ENCODE measurements at places on chromosomes 6 and 20.

DNA sequence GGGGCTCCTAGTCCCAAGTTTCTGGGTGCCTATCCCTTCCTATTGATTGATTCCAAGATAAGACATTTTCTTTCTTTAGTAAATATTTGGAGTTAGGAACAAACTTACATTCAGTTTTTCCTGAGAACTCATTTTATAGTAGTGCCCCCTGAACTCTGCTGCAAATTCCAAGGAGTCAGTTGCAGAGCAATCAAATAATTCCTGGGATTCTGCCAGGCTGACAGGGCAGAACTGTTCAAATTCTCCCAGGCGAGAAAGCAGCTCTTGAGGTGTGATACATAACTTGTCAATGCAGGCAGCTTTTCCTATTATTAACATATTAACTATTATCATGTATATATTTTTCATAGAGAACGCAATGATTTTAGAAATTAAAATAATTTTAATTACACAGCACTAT is 15.9 kb upstream of the ZBTB24 start:
- no peak for DNase-seq

- no peak for DNase-seq
Measured at GRCh38 chr20:25158043-25158442, 37.5 kb upstream of the ENTPD6 start.

GRCh38 chr6:105733556-105734162 is 330.8 kb upstream of the PREP start:
- DNase-seq: peak; percentile 55

- no peak for DNase-seq
Measured at GRCh38 chr20:59469267-59470252, 134.8 kb upstream of the PHACTR3 start.

DNA sequence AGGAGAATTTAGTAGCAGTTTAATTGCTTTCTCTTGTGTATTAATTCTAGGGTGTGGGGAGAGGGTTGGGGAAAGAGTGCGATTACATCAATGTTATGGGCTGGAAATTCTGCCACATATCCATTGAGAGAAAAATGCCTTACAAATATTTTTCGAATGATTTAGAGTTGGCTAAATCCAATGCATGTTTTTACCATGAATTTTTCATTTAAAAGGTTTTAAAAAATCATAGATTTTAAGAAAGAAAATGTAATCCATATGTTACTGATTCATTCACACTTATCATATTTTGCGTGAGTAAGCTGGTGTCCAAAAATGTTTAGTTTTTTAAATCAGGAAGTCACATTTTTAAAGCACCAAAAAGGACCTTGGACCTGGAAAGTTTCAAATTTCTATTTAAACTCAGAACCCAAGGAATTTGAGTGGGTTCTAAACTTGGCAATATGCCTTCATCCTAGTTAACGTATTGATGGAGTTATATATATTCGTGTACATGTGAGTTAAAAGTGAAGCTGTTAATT is 627.4 kb upstream of the CITED2 start:
- no peak for DNase-seq

DNA sequence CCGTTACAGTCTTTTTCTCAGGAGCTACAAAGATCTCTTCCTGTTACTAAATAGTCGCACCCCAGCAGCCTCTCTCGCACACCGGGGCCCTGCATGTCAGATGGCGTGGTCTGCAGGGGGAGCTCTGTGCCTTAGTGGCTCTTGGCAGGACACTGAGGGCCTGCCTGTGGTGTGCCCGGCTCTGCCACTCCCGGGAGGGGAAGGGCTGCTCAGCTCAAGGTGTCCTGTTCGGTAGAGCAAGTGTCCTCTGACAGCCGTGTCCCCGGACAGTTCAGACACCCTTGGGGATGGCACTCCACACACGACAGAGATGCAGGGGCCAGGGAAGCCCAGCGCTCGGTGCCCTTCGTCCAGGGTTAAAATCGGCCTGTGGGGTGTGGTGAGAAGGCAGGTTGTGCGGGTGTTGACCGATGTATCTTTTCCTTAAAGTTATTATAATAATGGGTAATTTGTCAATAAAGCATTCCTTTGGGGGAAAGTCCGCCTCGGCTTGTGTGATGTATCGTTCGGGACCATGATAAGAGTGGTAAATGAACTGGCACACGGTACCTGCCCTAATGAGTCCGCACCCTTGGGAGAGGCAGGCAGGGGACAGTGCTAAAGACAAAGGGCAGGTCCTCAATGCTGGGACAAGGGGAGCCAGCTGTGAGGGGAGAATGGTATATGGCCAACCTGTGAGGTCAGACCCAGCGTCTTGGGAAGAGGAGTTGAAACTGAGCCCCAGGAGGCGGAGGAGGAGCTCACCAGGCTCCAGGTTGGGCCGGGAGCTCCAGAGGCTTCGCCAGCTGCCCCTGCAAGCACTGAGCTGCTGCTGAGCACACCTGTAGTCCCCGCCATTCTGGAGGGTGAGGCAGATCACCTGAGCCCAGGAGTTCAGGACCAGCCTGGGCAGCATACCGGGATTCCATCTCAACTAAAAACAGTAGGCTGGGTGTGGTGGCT is 3.6 kb upstream of the DNAJC5 start:
- DNase-seq: no peak

DNA sequence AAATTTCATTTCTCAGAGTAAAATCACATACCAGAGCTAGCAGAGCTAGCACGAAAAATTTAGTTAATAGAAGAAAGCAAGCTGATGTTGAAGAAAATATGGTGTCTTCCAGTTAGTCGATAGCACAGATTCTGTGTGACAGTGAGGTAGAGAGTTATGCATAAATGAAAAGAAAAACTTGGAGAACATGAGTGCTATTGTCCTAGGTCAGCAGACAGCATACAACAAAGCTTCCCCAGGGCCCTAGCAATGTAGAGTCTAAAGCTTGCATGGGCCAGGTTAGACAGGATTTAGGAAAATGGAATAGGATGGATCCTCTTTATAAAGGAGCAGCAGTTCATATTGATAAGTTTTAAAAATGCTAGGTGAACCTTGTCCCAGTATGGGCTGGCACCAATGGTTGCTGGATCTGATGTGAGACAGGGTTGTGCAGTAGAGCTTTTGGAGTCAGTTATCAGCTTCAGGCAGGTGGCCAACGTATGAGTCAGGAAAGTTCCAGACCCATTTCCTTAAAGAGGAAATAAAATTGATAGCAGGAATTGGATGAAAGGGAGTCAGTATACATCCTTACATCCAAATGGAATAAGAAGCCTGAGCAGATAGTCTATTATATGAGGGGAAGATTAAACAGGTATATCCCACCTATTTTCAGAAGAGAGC is 277.2 kb downstream of the FRK start:
- peak; percentile 43 for DNase-seq

- DNase-seq: peak; percentile 91
Measured at GRCh38 chr20:59835448-59836395, 97.7 kb downstream of the SYCP2 start.

- DNase-seq: no peak
Measured at GRCh38 chr6:109082188-109082577, 12.5 kb downstream of the SESN1 start.

DNA sequence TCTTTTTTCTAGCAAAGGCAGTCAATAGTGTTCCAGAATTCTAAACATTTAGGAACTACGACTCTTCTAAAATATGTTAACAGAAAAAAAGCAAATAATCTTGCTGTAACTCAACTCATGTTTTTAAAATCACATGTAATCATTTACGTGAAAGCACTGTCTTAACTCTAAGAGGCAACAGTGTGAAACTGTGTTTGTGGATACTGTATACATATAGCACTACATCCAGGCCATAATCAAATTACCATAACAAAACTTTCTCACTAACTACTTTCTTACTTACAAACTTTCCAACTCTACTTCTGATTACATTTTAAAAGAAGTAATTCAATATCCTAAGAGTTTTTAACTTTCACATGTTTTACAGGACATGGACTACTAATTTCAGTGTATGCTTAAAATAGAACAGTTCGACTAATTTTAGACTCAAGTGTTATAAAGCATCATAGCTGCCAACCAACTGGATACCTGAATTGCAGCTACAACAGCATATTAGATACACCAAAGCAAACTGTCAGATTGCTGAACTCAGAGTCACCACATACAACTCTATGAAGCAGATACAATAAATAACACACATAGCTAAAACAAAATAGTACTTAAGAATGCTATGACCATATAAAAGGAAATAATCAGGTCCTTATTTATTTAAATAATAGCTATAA is 121.6 kb upstream of the BEND6 start:
- no peak for DNase-seq

- no peak for DNase-seq
Measured at GRCh38 chr20:32564921-32565734, 20.0 kb downstream of the NOL4L start.

DNA sequence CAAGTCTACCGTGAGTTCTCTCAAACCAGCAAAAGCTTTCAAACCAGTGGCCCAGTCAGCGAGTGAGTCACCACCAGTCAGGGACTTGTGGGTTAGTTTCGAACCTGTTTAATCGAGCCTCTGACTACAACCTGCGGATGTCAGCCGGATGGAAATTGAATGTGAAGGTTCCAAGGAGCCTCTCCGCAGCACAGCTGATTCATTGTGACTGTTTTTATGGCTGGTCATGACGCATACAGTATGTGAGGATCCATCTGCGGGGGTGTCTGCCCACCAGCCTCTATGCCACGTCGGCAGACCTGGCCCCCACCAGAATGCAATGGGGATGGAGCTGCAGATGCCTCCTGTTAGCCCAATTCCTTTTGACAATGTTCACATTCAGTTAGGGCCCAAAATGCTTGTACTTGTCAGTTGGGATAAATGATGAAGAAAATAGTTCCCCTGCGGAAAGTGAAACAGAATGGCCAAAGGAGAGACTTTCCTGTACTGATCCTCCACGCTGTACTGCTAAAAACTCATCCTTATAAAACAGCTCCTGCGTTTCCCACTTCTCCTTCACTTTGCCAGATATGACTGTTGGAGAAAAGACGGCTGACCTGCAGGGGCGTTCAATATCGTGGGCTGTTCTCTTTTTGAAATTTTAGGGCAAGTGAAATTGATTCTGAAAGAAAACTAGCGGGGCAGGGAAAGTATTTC is 206.6 kb downstream of the TFAP2B start:
- peak; percentile 97 for DNase-seq

DNA sequence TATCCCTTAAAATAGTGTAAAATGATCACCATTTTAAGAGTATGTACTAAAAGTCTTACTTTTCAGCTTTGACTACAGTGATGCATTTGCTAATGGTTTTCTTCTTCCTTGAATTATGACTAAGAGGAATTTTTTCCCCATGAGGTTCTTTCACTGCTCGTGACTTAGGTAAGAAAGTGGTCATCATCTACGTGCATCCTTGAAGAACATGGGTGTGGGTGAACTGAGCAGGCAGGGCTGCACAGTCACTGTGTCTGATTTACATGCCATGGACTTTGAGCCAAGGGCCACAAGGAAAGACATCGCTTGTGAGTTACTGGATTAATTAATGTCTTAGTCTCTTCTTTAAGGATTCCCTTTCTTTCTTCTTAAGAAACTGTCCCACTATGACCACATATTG is 33.3 kb downstream of the NQO2 start:
- no peak for DNase-seq

DNA sequence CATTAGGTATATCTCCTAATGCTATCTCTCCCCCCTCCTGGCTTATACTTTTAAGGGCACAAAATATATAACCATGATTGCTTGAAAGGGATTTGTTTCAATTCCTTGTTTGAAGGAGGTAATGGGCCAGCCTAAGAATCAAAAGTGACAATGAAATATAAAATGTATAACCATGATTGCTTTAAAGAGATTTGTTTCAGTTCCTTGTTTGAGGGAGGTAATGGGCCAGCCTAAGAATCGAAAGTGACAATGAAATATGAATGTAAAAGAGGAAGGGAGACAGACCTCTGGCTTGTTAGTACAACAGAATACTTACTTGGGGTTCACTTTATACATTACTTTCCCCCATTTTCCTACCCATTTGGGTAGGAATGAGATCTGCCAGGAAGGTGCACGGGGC is 55.5 kb downstream of the FOXC1 start:
- no peak for DNase-seq

- no peak for DNase-seq
Measured at GRCh38 chr20:45938727-45939438, 4.4 kb downstream of the PCIF1 start.

GRCh38 chr20:48538058-48538825 is 289.6 kb downstream of the PREX1 start:
- DNase-seq: peak; percentile 97

DNA sequence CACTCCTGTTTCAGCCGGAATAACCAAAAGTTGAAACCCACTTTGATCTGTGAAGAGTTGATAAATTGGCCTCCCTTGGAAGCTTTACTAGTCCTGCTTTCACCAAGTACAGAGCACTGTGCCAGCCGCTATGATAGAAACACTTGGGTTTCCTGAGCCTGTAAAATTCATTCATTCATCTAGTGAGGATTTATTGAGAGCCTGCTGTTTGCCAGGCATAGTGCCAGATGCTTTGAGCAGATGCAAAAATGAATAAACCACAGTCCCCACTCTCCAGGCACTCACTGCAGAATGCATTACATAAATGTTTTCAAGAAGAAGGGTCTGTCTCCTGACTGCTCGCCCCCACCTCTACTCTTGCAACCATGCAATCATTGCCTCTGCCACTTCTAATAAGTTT is 25.3 kb upstream of the TMEM217 start:
- DNase-seq: no peak

GRCh38 chr20:39800111-39800510 is 838.0 kb downstream of the DHX35 start:
- no peak for DNase-seq

GRCh38 chr6:161658211-161658610 is 384.4 kb upstream of the AGPAT4 start:
- no peak for DNase-seq

- DNase-seq: no peak
Measured at GRCh38 chr20:46663531-46663930, 12.3 kb upstream of the SLC13A3 start.

DNA sequence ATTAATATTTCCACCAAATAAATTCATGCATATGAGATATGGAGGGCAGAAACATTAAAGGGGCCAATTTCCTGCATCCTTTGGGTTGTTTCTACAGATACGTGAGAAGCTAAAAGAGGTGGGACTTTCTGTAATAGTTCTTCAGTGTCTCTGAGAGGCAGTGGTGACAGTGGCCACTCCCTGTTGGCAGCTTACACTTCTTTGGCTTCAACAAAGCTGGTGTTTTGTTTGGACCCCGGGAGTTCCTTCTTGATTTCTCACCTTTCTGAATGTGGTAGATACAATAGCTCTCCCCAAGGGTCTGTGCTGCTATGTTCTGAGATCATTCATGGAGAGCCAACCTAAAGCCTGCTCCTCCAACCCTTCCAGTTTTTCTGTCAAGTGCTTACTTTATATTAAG is 7.8 kb downstream of the PLCB1 start:
- DNase-seq: no peak

GRCh38 chr6:170022827-170023619 is 267.9 kb downstream of the DLL1 start:
- no peak for DNase-seq

DNA sequence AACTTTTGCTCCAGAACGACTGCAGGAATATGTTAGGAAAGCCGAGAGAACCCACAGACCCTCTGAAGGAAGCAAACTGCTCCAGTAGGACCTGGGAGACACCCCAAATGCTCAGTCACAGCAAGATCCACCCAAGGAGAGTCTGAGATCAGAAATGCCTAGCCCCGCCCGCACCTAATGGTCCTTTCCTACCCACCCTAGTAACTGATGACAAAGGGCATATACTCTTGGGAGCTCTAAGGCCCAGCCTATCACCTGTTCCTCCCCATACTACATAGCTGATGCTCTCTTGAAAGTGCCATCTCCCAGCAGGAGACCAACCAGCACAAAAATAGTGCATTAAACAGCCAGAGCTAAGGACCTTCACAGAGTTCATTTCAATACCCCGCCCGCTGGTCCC is 67.6 kb downstream of the CD2AP start:
- no peak for DNase-seq

- no peak for DNase-seq
Measured at GRCh38 chr6:44856479-44856878, 469.0 kb downstream of the CDC5L start.
